ENCODE measurements at places on chromosomes 4 and X.

DNA sequence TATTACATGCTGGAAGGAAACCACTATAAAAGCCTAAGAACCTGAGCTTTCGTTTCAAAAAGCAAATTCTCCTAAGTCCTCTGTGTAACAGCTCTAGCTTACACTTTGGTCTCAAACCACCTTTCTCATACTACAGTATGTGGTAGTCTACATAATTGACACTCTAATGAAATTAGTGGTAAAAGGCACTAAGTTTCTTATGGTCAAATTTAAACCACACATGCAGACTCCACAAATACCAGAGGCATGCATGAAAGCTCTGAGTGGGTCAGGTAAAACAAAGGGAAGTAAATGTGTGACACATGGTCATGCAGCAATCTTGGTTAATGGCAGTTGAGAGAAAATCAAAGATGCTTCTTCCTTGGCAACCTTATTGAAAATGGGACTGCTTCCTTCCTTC lies 187.8 kb downstream of the CCNG2 start:
- DNase-seq, result no peak

GRCh38 chr4:79676705-79677104 lies 268.7 kb upstream of the GK2 start:
- DNase-seq, result no peak

GRCh38 chr4:146175541-146176453 lies at the start of gene LSM6:
Gene LSM6 (plus strand): TSS chr4:146175718. CDS start chr4:146182922, 7,204 bp downstream.
- peak; percentile 69 for DNase-seq

- no peak for DNase-seq
These were observed 177.3 kb downstream of the BANK1 start for GRCh38 chr4:101967697-101968346.

DNA sequence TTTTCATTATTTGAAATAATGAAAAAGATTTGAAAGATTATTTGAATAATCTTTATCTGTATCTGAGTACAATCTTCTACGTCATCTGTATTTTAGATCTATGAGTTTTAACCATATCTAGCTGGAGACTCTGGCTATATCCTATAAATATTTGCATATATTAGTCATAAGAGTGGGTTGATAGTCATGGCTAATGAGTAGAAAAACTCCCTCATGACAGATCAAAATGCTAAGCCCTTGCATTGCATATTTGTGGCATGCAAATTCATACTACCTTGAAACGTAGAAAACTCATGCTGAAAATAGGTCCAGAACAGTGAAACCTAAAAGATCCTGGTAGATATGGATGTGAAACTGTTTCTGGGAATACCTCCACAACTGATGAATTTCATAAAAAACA lies 291.3 kb downstream of the GALNTL6 start:
- no peak for DNase-seq

Measured in T-helper 22 cell (primary cell).